Stimulated activated CD4-positive, alpha-beta T cell treated with anti-CD3 and anti-CD28 coated beads, TNF-alpha, amount 100 ng/mL, for 24 hours (primary cell): ENCODE measurements at places on chromosomes 2 and 18.

- DNase-seq: no peak
Measured at GRCh38 chr2:129069875-129070594, 751.4 kb upstream of the HS6ST1 start.

GRCh38 chr2:42513252-42513918 is 19.6 kb upstream of the KCNG3 start:
- DNase-seq: no peak

DNA sequence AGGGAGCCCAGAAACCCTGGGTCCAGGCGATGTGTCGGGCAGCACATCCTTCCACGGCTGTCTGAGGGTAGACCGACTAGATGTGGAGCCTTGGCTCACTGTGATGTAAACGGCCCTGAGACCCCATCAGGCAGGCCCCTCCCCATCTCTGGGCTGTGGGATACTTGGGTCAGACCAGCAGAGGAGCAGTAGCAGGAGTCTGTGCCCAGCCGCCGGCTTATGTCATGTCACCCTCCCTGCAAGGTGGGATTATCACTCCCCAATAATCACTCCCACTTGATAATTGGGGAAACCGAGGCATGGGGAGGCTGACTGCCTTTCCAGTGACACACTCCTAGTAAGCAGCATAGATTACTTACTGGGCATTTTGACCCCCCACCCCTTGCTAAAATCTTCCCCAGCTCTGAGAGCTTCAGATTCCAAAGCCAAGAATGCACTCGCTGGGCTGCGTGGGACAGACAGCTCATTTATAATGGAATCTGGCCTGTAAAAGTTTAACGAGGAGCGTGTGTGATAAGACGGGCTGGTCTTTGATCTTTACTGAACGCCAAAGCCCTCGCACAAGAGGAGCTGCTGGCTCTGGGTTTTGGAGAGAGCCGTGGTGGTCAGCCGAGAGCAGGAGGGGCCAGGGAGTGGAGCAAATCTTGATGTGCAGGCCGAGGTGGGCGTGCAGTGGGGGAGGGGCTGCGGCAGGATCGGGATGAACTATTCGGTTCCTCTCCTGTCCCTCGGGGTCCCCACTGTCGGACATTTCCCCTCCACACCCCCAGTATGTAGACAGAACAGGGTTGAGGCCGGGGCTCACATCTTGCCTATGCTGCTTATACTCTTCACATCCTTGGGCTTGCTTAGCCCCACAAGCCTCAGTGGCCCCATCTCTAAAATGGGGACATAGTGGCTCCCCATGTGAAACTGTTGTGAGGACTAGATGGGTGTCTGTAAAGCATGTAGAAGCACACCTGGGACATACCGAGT is 200.0 kb downstream of the GLI2 start:
- no peak for DNase-seq

GRCh38 chr18:54737986-54738385 is 90.3 kb upstream of the RAB27B start:
- DNase-seq: no peak

- DNase-seq: no peak
Measured at GRCh38 chr2:112949456-112949855, 28.4 kb upstream of the IL36G start.
